Fibroblast of skin of back (primary cell): ENCODE measurements at places on chromosomes 7 and 10.

DNA sequence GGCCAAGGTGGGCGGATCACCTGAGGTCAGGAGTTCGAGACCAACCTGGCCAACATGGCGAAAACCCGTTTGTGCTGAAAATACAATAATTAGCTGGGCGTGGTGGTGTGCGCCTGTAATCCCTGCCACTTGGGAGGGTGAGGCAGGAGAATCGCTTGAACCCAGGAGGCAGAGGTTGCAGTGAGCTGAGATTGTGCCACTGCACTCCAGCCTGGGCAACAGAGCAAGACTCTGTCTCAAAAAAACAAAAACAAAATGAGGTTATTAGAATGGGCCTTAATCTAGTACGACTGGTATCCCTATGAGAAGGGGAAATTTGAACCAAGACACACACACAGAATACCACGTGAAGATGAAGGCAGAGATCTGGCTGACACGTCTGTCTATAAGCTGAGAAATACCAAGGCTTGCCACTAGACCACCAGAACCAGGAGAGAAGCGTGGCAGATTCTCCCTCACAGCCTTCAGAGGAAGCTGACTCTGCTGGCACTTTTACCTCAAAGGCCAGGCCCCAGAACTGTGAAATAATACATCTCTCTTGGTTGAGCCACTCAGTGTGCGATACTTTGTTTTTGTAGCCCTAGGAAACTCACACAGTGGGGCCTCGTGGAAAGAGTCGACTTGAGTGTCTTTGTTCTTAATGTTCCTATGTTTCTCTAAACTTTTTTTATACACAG is 59.6 kb downstream of the TMEM209 start:
- DNase-seq = no peak

DNA sequence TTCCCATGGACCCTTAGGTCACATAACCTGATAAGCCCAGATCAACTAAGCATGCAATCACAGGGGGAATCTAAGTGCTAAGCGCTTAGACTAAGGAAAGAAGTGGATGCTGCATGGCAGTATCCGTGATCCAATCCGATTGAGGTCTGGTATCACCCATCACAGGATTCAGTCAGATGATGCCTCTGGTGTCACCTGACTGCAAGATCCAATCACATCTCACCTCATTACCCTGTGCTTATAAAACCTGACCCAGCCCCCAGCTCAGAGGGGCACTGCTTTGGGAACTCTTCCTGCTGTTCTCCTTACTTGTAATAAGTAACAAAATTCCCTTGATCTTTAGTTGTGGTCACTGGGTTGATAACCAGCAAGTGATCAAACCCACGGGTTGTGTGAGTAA is 84.7 kb upstream of the TMEM168 start:
- DNase-seq = no peak

- DNase-seq = no peak
These were observed 20.3 kb downstream of the C10orf90 start for GRCh38 chr10:126650161-126650560.

- no peak for DNase-seq
These were observed 125.9 kb downstream of the GLCCI1 start for GRCh38 chr7:8094164-8095140.

- no peak for DNase-seq
These were observed 79.3 kb upstream of the ACBD5 start for GRCh38 chr10:27319752-27320431.

- no peak for DNase-seq
These were observed 33.8 kb downstream of the HIP1 start for GRCh38 chr7:75704928-75705327.

- no peak for DNase-seq
These were observed 109.4 kb downstream of the HIBADH start for GRCh38 chr7:27553273-27553672.

DNA sequence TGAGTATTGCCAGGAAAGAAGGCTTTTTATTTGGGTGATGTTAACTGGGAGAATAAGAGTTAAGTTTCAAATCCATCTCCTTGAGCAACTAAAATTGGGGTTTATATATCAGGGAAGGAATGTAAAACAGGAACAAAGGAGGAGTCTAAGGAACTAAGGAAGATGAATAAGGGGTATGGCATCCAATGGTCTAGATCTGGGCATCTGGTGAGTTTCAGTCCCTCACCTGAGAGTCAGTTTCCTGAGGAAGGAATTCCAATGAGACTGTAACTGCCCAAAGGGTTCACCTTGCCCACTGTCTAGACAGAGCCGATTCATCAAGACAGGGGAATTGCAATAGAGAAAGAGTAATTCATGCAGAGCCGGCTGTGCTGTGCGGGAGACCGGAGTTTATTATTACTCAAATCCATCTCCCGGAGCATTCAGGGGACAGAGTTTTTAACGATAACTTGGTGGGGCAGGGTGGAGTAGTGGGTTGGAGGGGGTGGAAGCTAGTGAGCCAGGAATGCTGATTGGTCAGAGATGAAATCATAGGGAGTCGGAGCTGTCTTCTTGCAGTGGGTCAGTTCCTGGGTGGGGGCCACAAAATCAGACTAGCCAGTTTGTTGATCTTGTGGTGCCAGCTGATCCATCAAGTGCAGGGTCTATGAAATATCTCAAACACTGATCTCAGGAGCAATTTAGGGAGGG is 188.3 kb upstream of the STK17A start:
- peak; percentile 4 for DNase-seq

GRCh38 chr7:106331441-106332175 is 46.8 kb upstream of the NAMPT start:
- DNase-seq = no peak

DNA sequence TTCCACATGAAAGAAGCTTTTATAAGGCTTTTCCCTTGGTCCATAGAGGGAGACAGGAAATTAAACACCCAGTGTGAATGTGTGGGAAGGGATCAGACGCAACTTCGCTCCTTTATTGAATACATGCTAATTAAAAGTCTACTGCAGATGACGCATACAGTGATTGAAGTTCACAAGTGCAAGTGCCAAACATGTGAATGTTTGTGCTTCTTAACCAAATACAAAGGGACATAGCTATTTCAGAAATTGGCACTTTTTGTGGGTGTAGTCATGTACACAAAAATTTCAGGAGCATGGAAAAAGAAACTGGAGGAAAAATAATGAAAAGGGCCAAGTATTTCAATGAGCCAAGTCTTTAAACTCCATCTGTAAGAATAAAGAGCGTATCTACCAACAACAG is 283.7 kb downstream of the SKAP2 start:
- no peak for DNase-seq

GRCh38 chr7:39952374-39952773 is 2.3 kb downstream of the CDK13 start:
- DNase-seq = peak; percentile 60
